T-cell (primary cell): ENCODE measurements at places on chromosomes 2 and 18.

DNA sequence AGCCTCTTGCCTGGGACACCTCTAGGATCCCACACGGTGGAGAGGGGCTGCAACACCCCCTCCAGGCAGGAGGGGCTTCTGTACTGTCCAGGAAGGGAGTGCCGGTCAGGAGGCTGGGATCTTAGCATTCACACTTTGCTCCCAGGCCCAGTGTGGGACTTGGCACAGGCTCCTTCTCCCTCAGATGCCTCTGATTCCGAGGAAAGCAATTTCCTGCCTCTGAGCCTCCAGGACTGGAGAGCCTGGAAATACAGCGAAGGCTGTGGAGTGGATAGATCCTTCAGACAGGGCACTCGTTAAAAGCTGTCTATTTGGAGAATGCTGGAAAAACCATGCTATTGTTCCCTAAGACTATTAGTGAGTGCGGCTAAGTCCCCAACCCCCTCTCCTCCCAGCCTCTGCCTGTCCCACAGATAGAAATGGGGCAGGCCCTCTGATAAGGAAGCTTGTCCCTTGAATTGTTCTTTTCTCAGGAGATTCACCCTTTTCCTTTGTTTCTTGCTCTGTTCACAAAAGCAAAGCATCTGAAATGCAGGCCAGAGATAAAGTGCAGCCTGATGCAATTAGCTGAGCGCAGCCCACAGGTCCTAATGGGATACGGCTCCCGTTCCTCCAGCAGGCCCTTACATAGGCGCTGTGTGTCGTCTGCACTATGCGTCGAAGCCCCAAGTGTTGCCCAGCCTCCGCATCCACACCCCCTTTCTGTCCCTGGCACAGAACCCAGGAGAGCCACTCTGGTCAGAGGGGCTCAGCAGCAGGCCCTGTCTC lies 252.2 kb downstream of the KLHL29 start:
- H3K27ac ChIP-seq, result no peak overlapping the region
- peaks cover 8% of the 10 kb centered on the region for H3K27me3 ChIP-seq

DNA sequence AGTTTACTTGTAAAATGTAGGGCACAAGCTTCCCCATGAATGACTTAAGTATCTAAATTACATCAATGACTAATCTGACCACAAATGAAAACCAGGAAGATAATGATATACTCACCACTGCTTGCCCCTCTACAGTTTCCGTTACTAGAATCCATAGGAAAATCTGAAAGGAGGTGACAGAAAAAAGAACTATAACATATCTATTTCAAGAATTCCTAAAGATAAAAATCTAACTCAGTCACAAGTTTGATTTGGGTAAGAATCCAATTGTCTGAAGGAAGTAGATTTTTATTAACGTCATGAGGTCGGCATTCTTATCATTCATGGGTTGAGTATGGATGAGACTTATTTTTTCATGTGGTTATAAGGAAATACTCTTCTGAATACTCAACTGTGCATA lies 7.8 kb downstream of the FRZB start:
- no peak overlapping the region for H3K4me3 ChIP-seq
- no peak for DNase-seq
- no peaks in the 10 kb centered on the region for H3K27me3 ChIP-seq

DNA sequence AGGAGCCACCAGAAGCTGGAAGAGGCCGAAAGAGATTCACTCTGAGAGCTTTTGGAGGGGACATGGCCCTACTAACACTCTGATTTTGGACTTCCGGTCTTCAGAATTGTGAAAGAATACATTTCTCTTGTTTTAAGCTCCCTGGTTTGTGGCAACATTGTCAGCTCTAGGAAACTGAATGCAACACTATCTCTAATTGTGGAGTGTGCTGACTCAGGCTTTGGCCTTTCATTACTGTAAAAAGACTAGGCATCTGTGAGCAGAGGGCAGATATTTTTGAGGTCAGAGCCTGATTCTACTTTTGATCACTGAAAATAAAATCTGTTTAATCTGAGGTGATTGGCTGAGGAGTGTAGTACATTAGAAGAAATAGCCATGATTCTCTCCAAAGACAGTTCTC lies 185.4 kb upstream of the FAM98A start:
- no peaks in the 10 kb centered on the region for H3K4me1 ChIP-seq
- H3K4me3 ChIP-seq, result no peak overlapping the region
- H3K27ac ChIP-seq, result no peak overlapping the region
- no peaks in the 10 kb centered on the region for H3K36me3 ChIP-seq

- no peak overlapping the region for H3K4me3 ChIP-seq
- DNase-seq, result no peak
- H3K27me3 ChIP-seq, result peaks cover 14% of the 10 kb centered on the region
- no peaks in the 10 kb centered on the region for H3K36me3 ChIP-seq
- no peak overlapping the region for H3K27ac ChIP-seq
These were observed 247.8 kb upstream of the NCKAP5 start for GRCh38 chr2:133816037-133816436.

DNA sequence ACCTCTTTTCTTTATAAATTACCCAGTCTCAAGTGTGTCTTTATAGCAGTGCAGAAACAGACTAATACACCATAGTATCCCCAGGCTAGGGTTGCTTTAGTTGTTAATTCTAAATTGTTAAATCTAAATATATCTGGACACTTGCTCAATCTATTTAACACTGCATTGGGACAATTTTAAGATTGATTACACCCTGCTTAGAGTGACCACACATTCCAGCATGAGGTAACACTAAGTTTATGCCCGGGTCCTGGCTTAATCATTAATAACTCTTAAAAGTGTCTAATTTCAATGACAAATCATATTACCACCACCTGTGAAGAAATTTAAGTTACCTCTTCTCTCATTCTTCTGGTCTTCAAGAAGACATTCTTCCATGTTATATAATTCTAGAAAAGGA lies 131.4 kb downstream of the ZNF385B start:
- H3K27ac ChIP-seq, result no peak overlapping the region
- H3K27me3 ChIP-seq, result no peaks in the 10 kb centered on the region

GRCh38 chr2:85468096-85468703 lies 49.7 kb downstream of the SH2D6 start:
- H3K36me3 ChIP-seq, result no peaks in the 10 kb centered on the region
- H3K27ac ChIP-seq, result no peak overlapping the region
- H3K4me3 ChIP-seq, result no peak overlapping the region
- no peaks in the 10 kb centered on the region for H3K4me1 ChIP-seq
- no peaks in the 10 kb centered on the region for H3K27me3 ChIP-seq

- DNase-seq, result no peak
- H3K27me3 ChIP-seq, result no peaks in the 10 kb centered on the region
- peaks cover 3% of the 10 kb centered on the region for H3K36me3 ChIP-seq
- no peak overlapping the region for H3K27ac ChIP-seq
- H3K4me3 ChIP-seq, result no peak overlapping the region
These were observed 23.4 kb downstream of the CCNYL1 start for GRCh38 chr2:207734636-207735512.

DNA sequence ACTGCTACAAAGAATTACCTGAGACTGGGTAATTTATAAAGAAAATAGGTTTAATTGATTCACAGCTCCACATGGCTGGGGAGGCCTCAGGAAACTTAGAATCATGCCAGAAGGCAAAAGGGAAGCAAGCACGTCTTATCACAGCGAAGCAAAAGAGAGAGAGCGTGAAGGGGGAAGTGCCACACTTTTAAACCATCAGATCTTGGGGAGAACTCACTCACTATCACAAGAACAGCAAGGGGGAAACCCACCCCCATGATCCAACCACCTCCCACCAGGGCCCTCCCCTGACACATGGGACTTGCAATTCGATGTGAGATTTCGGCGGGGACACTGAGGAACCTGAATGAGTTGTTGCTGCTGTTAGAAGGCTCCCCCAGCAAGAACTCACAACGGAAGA lies 220.2 kb upstream of the PIEZO2 start:
- no peak overlapping the region for H3K27ac ChIP-seq
- H3K4me3 ChIP-seq, result no peak overlapping the region
- no peak for DNase-seq
- H3K36me3 ChIP-seq, result no peaks in the 10 kb centered on the region
- H3K4me1 ChIP-seq, result no peaks in the 10 kb centered on the region

GRCh38 chr2:134603966-134604365 lies 114.8 kb downstream of the TMEM163 start:
- no peaks in the 10 kb centered on the region for H3K36me3 ChIP-seq
- no peak overlapping the region for H3K4me3 ChIP-seq
- DNase-seq, result no peak
- H3K27me3 ChIP-seq, result no peaks in the 10 kb centered on the region
- H3K27ac ChIP-seq, result no peak overlapping the region

DNA sequence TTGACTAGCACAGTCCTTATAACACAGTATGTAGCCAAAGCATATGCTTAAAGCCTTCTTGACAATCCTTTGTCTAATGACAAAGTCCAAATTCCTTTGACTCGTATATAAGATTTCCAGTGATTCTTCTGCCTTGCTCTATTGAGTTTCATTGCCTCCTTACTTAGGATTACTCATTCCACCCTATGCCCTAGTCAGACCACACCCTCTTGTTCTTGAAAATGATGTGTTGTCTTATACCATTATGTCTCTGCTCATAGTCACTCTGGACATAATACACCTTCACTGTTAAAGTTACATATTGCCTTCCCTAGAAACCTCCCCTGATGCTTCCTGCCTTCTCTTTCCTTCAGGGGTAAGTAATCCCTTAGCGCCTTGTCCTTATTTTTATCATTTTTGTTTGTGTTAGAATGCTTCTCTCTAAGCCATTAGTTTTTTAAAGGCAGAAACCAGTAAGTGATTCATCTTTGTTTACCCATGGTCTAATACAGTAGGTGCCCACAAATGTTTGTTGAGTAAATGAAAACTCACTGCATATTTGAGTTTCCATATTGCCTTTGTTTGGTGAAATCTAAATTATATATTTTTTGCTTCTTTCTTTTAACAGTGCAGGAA lies 19.3 kb downstream of the GPD2 start:
- DNase-seq, result no peak
- no peaks in the 10 kb centered on the region for H3K4me1 ChIP-seq
- no peak overlapping the region for H3K4me3 ChIP-seq
- no peaks in the 10 kb centered on the region for H3K27me3 ChIP-seq

DNA sequence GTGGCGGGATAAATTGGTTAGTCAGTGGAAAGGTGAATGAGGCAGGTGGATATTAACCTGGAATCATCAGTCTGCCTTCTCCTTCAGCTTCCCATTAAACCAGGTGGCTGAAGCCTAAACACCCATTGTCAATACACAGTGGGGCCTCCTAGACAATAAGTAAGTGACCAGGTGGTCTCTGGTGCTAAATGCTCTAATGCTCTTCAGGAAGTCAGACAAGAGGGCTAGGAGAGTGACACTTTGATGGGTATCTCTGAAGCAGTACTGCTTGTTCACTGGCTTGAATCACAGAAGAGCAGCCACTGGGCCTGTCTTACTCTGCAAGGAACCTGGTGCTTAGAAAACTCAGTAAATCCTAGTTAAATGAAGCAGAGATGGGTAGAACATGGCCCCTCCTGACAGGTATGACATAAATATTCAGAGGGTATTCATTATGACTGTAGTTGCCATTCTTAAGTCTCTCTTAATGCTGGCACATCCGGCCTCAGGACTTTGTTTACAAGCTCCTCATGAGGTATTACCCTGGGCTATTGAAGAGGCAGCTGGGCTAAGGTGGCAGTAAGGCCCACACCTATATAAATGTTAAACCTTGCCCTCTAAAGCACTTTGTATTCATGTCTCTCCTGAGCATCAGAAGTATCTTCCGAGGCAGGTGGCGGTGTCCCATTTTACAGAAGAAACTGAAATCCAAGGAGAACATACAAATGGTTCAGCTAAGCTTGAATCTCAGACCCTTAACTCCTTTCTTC lies 104.9 kb downstream of the NCK2 start:
- no peak for DNase-seq
- H3K4me1 ChIP-seq, result peaks cover 11% of the 10 kb centered on the region
- H3K4me3 ChIP-seq, result no peak overlapping the region
- peak overlapping the region; percentile 28 for H3K27ac ChIP-seq
- no peaks in the 10 kb centered on the region for H3K27me3 ChIP-seq

DNA sequence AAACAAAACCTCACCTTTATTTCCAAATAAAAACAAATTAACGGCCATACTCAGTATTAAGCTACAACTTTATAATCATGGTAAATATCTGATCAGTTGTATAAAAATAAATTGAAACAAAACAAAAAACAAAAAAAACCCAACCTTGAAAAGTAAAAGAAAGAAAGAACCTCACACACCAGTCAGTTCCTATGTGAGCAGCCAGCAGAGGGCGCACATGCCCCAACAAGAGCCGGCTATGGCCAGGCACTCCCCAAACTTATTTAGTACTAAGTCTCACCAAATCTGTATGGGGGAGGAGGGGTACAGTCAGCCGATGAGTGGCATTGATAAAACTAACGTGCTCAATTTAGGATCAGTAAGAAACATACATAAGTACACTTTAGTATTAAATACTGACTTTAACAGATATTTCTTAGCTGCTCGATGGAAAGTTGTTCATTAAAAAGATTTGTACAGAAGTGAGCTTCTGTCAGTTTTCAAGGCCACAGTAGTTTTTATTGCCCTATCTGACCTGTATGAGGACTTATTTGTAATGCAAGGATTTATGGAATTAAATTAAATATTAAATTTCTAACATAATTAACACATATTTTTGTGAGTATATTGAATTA lies 172.6 kb downstream of the TCF4 start:
- H3K27me3 ChIP-seq, result no peaks in the 10 kb centered on the region
- H3K4me1 ChIP-seq, result no peaks in the 10 kb centered on the region
- DNase-seq, result peak; percentile 55
- H3K4me3 ChIP-seq, result no peak overlapping the region

GRCh38 chr2:24511894-24512293 lies 20.8 kb downstream of the NCOA1 start:
- peaks cover 4% of the 10 kb centered on the region for H3K4me1 ChIP-seq
- H3K27ac ChIP-seq, result no peak overlapping the region
- H3K27me3 ChIP-seq, result no peaks in the 10 kb centered on the region
- DNase-seq, result no peak
- H3K36me3 ChIP-seq, result no peaks in the 10 kb centered on the region
- no peak overlapping the region for H3K4me3 ChIP-seq

- DNase-seq, result no peak
- no peak overlapping the region for H3K4me3 ChIP-seq
- H3K27me3 ChIP-seq, result peaks cover 2% of the 10 kb centered on the region
- H3K27ac ChIP-seq, result no peak overlapping the region
These were observed 17.9 kb downstream of the LDLRAD4 start for GRCh38 chr18:13236411-13236810.

DNA sequence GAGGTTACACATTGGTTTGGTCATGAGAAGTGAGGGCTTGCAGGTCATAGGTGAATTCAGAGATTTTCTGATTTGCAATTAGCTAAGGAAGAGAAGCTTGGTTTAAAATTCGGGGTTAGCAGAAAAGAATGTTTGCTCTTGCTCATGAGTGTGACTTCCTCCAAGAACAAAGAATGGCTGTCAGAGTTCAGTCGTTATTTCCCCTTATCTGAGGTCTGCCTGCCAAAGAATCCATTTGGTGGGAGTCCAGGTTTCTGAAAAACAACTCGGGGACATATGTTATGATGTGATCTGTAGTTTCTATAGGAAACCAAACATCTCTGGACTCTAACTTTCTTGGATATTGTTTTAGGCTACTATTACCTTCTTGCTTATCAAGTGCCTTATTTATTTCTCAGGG lies 3.2 kb upstream of the UGT1A6 start:
- no peaks in the 10 kb centered on the region for H3K4me1 ChIP-seq
- H3K36me3 ChIP-seq, result no peaks in the 10 kb centered on the region
- H3K27me3 ChIP-seq, result peaks cover 5% of the 10 kb centered on the region
